ENCODE measurements at places on chromosomes 6 and 20. TPM values are rescaled to one million over a fixed set of nuclear protein-coding genes. Genes with fewer than 3 reads are reported as not detected.

DNA sequence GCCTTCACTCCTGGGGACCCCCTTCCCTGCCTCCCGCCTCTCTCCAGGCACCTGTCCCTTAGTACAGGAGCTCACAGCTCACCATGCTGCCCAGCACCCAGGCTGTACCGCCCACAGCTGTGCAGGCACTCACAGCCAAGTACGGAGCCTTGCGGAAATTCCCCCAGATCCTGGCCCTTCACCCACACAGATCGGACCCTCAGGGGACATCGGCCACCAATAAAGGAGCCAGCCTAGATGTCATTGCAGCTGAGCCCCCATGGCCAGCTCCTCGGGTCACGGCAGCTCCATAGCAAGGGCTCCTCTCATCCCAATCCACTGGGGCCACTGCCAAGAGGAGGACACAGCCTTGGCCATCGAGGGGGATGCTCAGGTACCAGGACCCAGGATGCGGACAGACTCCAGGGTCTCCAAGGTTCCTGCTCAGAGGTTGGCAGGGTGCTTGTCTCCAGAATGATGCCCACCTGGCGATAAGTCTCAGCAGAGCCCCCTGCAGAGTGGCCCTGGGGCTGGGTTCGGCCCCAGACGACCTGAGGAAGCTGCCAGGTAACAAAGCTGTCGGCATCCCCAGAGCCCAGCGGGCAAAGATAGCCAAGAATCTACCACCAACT, 82.3 kb downstream of the YTHDF1 start:
- H3K4me1 ChIP-seq, result no peaks in the 10 kb centered on the region
- DNase-seq, result no peak
- no peaks in the 10 kb centered on the region for H3K27me3 ChIP-seq
- no peaks in the 10 kb centered on the region for H3K36me3 ChIP-seq

GRCh38 chr20:49340161-49340966, 62.5 kb upstream of the ZNFX1 start:
- H3K4me1 ChIP-seq, result no peaks in the 10 kb centered on the region
- no peak for DNase-seq
- H3K36me3 ChIP-seq, result no peaks in the 10 kb centered on the region

GRCh38 chr6:144159742-144160141, 9.4 kb downstream of the STX11 start:
- no peak overlapping the region for H3K4me3 ChIP-seq
- H3K36me3 ChIP-seq, result peaks cover 11% of the 10 kb centered on the region
- DNase-seq, result no peak
- no peak overlapping the region for H3K27ac ChIP-seq
- H3K4me1 ChIP-seq, result peaks cover 26% of the 10 kb centered on the region
- H3K27me3 ChIP-seq, result no peaks in the 10 kb centered on the region

GRCh38 chr6:82013561-82014530, 233.7 kb downstream of the IBTK start:
- no peaks in the 10 kb centered on the region for H3K27me3 ChIP-seq
- H3K27ac ChIP-seq, result no peak overlapping the region
- no peak for DNase-seq

DNA sequence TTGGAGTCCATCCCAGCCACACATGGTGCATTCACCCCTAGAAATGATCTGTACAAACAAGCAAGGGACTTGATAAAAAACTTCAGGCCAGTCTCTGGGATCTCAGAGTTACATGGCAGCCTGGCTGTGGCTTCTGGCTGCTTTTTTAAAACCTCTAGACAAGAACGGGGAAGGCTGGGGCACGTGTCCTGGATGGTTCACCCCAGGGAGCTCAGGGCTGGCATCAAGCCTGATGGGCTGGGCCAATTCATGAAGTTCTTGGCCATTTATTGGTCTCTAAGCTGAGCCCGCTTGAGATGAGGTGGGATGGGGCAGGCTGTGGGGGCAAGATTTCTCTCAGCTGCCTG, 10.4 kb upstream of the ZFAND3 start:
- no peaks in the 10 kb centered on the region for H3K36me3 ChIP-seq
- no peak overlapping the region for H3K4me3 ChIP-seq
- DNase-seq, result no peak
- no peak overlapping the region for H3K27ac ChIP-seq

Gene DNMT3B
- polyA plus RNA-seq, result 0.82 TPM
